Activated T-cell treated with anti-CD3 and anti-CD28 coated beads for 48 hours (primary cell): ENCODE measurements at places on chromosomes 11 and 22.

DNA sequence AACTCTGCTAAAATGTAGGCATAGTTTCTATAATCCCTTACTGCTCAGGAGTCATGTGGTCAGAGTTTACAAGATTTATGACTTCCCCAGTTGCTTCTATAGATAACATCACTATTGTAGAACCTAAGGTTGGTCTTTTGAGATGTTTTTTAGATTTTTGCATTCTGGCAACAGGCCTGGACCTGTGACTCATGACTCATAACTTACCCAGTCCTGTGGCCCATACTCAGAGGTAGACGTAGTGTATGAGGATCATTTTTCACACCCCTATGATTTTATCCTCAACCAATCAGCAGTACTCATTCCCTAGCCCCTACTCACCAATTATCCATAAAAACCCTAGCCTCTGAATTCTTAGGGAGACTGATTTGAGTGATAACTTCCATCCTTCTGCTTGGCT is 384.4 kb upstream of the DDI1 start:
- DNase-seq = no peak

- DNase-seq = no peak
Measured at GRCh38 chr11:48141475-48142122, 75.0 kb upstream of the OR4B1 start.

DNA sequence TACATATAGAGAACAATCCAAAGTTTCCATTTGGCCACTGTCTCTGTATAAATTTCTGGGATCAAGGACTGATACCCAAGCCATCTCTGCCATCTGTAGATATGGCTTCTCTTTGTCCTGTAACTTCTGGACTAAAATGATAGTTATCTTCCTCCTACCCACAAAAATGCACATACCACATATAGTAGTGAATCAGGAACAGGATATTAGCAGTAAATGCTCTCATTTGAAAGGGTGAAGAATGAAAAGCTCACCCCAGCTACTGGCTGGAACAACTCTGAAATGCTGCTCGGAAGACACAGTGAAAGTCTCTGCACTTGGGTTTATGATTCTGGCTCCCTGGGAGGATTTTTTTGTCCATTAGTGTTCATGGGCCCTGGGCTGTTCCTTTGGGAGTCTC is 856.4 kb upstream of the LRRC4C start:
- no peak for DNase-seq

DNA sequence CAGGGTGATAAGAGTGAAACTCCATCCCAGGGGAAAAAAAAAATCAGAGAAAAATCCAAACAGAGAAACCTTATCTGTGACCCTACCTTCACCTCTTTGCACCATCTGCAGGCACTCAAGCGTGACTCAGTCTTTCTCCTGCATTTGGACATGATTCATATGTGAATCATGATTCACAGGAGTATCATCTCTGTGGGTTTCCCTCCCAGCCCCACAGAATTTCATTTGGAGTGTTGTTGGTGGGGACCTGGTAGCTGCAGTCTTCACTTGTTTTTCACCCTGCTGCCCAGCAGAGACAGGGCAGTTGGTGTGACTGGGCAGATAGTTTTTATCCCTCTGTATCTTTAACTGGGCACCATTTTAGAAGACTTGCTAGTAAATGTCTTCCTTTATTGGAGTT is 75.7 kb downstream of the DEPDC5 start:
- peak; percentile 41 for DNase-seq

DNA sequence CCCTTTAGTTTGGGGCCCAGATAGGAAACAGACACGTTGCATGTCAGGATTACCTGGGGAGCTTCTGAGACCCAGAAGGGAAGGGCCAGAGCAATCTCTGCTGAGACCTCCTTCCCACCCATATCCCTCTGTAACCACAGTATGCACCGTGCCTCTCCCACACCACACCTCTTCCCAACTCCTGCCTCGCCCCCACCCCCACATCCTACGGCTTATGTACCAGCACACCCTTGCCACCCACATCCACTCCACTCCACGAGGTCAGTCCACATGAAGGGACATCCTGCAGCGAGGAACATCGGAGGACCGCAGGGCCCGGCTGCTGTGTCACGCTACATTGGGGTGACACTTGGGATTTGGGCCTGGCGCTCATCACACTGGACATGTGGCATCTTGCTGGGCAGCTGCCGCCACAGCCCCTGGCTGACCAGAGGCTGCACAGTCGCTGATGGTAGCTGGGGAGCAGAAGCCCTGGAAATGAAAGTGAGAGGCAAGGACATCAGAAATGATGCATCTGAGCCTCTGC is 118.3 kb upstream of the LMO1 start:
- DNase-seq = no peak

- DNase-seq = no peak
Measured at GRCh38 chr11:117724104-117724503, 72.9 kb downstream of the DSCAML1 start.

GRCh38 chr11:60116996-60117790 is 28.7 kb downstream of the MS4A2 start:
- no peak for DNase-seq

- no peak for DNase-seq
Measured at GRCh38 chr11:96122601-96123074, 198.7 kb upstream of the MTMR2 start.

DNA sequence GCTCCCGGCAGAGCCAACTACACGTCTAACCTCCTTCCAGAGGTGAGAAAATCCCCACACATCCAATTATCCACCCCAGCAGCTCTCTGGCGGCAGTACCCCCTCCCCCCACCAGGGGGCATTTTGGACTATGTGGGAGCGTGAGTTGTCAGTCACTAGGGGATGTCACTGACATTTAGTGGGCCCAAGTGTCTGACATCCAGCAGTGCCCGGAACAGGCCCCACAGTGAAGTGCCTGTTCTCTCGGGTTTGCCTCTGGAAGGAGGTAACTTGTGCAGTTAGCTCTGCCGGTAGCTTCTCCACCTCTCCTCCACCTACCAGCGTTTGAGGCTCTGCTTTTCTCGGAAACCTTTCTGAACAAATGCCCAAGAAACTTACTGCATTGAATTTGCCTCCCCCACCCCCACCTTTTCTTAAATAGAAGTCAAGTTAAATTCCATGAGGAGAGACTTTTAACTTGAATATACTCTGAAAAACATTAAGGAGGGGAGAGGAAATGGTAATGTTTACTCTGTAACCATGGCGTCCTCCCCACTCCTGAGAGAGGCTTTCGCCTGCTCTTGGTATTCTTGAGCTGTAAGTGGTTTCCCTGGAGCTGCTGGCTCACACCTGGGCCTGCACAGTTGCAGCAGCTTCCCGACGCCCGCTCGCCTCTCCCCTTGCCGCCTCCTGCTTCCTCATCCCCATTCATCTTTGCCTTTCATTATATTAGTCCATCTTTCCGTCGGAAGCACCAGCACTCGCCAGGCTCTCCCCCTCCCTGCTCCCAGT is 112.8 kb downstream of the WNT7B start:
- DNase-seq = peak; percentile 73

GRCh38 chr22:46360097-46360496 is 24.6 kb downstream of the TRMU start:
- no peak for DNase-seq

DNA sequence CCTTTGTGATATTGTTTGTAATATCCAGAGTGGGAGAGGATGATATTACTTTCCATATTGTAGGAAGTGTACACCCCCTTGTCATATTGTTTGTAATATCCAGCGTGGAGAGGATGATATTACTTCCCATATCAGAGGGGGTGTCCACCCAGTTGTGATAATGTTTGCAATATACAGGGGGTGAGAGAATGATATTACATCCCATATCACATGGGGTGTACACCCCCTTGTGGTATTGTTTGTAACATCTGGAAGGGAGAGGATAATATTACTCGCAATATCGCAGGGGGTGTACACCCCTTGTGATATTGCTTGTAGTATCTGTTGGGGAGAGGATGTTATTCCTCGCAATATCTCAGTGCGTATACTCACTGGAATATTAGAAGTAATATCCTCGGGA is 61.5 kb downstream of the PRSS23 start:
- DNase-seq = no peak

- DNase-seq = no peak
Measured at GRCh38 chr22:23816156-23816976, 22.4 kb downstream of the DERL3 start.

- DNase-seq = no peak
Measured at GRCh38 chr11:109795234-109795633, 298.0 kb upstream of the ZC3H12C start.

- DNase-seq = no peak
Measured at GRCh38 chr11:14584595-14584994, 59.0 kb upstream of the PDE3B start.

- no peak for DNase-seq
Measured at GRCh38 chr22:25841775-25842174, 99.8 kb downstream of the MYO18B start.

GRCh38 chr11:109109571-109110315 is 312.2 kb upstream of the C11orf87 start:
- no peak for DNase-seq

DNA sequence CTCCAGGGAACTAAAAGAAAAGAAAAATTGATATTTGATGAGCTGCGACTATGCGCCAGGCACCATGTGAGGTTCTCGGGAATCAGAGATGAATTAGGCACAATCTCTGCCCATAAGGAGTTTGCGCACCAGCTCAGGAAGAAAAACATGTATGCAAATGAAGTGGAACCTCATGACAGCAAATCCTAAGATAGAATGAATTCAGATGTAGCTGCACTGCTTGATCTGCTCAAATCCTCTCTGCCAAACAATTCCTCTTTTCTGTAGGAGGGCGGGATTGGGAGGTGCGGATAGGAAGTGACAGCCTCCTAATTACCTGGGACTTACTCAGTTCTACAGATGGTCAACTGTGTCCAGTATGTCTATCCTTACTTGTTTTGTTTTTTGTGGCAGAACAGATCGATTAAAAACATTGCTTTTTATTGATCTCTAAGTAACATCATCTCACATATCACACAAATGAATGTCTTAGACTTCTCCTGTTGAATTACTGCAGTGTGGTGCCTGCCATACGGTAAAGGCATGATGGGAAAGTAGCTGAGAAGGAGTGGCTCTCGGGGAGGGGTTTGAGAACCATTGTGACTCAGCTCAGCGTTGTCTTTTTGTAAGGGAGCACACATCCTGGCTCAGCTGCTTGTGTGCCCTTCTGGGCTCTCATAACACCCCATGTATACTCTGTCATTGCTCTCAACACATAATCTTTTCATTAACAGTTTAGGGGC is 13.9 kb downstream of the CRTAM start:
- DNase-seq = peak; percentile 22

DNA sequence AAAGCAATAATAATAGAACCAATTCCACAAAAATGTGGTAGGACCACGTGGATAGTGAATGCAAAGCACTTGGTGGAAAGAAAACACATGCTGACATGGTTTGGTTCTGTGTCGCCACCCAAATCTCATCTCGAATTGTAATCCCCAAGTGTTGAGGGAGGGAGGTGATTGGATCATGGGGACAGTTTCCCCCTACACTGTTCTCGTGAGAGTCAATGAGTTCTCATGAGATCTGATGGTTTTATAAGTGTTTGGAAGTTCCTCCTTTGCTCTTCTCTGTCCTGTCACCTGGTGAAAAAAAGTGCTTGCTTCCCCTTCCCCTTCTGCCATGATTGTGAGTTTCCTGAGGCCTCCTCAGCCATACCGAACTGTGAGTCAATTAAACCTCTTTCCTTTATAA is 421.9 kb upstream of the CADM1 start:
- DNase-seq = no peak

GRCh38 chr11:94960488-94960887 is 12.9 kb downstream of the CWC15 start:
- no peak for DNase-seq

DNA sequence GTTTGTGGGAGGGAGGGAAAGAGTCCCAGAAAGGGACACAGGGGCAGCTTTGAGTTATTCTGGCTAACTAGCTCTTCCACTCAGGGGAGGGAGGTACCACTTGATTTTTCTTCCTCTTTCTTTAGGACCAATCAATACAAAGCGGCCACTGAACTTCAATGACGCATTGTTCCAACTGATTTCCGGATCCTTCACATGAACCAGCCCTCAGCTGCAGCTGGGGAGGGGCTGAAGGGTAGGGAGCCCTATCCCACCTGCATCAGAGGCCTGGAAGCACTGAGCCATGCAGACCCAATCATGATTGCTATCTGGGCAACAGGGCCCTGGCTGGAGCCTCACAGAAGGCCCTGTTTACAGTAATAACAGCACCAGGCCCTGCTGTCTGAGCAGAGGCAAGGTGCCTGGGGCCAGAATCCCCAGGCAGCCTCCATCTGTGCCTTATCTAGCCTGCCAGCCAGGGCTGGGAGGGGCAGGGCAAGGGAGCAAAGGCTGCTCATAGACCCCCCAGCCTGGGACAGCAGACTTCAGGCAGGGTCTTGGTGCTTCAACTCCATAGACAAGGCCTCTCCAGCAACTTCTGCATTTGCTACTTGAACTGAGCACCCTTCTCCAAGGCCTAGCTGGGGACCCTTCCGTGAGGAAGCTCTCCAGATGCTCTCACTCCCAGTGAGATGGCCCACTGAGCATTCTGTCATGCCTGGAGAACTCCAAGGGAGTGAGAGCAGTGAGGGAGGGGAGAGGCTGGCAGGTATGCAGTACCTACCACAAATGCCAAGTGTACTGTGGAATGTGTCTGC is 22.5 kb downstream of the CLPB start:
- DNase-seq = no peak

DNA sequence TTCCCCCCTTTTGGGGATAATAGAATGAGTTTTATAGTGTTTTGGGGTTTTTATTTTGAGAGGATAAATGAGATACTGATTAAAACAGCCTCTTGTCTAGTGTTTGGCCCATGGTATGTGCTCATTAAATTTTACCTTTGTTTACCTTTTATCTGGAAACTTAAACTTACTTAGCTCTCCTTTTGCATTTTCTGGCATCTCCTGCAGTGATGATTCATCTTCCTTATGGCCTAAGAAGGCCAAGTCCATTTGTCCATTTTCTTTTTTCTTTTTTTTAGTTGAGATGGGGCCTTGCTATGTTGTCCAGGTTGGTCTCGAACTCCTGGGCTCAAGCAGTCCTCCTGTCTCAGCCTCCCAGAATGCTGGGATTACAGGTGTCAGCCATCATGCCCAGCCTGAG is 156.3 kb downstream of the COMMD9 start:
- DNase-seq = no peak

- DNase-seq = no peak
Measured at GRCh38 chr11:63592975-63593395, 21.2 kb downstream of the PLAAT3 start.

- DNase-seq = no peak
Measured at GRCh38 chr11:134584706-134585445, 172.8 kb upstream of the B3GAT1 start.

- no peak for DNase-seq
Measured at GRCh38 chr11:18172666-18173065, at the start of gene MRGPRX4. Gene MRGPRX4, plus strand, starts transcription at chr11:18172837. Its CDS starts 420 bp downstream, at chr11:18173257.

- no peak for DNase-seq
Measured at GRCh38 chr11:93984936-93985335, 36.2 kb upstream of the HEPHL1 start.

- no peak for DNase-seq
Measured at GRCh38 chr11:102172127-102172848, 62.0 kb downstream of the YAP1 start.
